ENCODE measurements at places on chromosomes 6 and 20.

DNA sequence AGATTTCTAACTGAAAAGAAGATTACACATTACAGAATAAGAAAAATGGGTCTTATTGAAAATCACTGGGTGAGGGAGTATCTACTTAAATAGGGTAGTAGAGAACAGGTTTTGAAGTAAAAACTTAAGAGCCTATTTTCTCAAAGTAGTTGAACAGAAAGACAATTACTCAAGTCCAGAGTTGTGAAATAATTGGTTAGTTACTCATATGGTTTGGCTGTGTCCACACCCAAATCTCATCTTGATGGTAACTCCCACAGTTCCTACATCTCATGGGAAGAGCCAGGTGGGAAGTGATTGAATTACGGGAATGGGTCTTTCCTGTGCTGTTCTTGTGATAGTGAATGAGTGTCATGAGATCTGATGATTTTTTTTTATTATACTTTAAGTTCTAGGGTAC lies 1035.3 kb upstream of the GJE1 start:
- DNase-seq: no peak

DNA sequence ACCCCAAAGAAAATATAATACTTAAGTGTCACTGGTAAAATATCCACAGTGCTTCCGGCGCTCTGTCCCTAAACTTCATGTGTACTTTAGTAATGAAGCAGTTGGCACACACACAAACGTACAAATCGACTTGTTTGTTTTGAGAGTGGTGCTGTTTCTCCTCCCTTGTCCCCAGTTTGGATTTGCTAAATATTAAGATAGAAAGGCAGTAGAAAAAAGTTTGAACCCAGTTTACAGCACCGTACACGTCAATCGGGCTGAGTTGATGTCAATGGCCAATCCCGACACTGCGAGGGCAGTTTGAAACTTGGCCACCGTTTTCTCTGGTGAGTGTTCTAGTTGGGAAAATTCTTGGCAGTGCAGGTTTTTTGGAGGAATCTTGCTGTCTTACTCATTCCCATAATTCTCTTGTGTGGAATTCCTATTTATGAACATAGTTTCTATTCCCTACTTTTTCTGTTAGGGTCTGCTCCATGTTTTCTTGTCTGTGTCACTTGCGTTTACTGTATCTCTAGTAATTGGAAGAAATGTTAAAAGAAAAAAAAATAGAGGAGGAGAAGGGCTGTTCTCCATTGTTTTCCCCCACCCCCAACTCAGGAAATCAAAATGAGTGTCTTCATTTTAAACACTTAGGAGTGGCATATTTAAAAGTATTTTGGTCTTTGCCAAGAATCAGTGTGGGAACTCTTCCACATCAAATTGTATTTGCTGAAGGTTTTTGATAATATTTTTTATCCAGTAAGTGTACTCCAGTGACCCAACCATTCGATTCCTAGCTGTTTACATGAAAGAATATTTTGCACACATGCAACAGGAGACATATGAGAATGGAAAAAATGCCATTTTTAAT lies 72.3 kb downstream of the OR2B2 start:
- no peak for DNase-seq

DNA sequence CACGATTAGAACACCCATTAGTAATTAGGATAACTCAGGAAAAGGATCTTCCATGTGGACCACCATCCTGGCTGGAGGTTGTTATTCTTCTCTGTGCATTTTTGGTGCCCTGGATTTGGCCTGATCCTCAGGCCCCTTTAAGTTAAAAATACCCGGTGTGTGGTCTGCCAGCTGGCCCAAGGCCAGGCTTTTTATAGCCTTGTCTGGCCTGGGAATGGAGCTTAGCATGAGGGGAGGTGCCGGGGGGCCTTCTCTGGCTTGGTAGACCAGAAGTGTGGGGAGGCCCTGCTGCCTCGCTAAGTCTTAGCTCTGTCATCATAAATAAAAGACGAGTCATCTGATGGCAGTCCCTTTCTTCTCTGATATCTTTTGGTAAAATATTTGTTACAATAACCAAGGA lies 71.4 kb downstream of the ARID1B start:
- peak; percentile 90 for DNase-seq

DNA sequence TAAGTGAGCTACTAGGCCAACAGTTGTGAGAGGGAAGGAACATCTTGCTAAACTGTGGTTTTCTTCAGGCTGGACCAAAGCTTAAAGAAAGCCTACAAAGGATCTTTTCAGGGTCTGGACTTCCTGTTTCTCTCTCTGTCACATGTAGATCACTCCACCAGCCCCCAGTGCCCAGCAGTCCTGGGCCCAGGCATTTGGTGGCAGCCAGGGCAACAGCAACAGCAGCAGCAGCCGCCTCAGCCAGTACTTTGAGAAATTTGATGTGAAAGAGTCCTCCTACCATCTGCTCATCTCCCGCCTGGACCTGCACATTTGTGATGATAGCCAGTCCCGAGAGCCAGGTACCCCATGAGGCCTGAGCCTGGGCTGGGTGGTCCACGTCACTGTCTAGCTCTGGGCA lies 44.1 kb downstream of the BLTP3A start:
- DNase-seq: no peak

DNA sequence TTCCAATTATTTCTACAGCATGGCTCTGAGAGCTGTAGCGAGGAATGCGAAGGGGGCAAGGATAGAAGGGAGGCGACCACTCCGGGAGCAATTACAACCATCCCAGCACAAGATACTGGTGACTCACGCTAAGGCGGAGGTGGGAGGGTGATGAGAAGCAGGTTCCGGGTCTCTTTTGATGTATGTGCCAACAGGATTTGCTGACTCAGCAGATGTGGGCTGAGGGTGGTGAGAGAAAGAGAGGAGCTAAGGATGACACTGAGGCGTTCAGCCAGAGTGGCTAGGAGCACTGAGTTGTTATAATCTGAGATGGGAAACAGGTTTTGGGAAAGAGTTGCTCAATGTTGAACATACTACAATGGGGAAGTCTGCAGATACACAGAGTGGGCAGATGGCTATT lies 9.3 kb upstream of the TXNDC5 start:
- no peak for DNase-seq

GRCh38 chr6:167789358-167789757 lies 37.4 kb upstream of the AFDN start:
- peak; percentile 27 for DNase-seq

- DNase-seq: no peak
Observed at GRCh38 chr6:2126351-2126750, 119.1 kb downstream of the GMDS start.

- no peak for DNase-seq
Observed at GRCh38 chr6:143843677-143843999, 500 bp downstream of the LTV1 start.

DNA sequence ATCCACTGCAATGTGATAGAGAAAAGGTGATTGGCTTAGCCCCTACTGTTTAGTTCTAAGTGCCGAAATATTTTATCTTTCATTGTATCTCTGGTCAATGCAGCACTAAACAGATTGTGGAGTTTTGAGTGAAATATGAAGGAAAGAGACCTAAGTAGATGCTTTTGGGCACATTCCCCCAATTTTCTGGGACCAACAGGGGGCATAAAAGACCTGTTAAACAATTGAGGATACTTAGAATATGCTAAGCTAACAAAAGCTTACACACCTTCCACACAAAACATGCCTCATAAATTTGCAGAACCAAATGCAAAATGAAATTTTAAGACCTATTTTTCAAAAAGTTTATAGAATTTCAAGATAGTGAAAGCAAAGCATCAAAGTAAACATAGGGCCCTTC lies 746.9 kb downstream of the TBC1D32 start:
- no peak for DNase-seq

DNA sequence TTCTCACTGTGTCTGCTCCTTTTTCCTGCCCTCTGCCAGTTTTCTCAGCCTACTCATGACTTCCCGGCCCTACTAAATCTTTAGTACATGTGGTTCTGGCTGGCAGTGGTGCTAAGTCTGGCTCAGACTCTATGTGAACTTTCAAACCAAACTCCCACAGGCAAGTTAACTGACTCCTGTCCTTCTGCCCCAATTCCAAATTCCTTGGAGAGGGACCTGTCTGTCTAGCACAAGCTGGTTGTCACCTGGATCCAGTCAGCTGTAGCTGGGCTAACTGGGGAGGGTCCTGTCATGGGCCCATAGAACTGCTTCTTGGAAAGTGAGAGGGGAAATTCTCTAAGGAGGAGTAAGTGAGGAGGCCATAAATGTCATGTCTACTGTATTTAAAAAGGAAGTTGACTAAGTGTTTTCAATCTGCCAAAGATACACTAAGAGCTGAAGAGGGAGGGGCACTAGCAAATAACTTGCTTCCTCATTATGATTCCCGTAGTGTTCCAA lies 240.1 kb downstream of the KCNQ5 start:
- no peak for DNase-seq

- no peak for DNase-seq
Observed at GRCh38 chr20:24873025-24873620, 75.9 kb upstream of the CST7 start.

DNA sequence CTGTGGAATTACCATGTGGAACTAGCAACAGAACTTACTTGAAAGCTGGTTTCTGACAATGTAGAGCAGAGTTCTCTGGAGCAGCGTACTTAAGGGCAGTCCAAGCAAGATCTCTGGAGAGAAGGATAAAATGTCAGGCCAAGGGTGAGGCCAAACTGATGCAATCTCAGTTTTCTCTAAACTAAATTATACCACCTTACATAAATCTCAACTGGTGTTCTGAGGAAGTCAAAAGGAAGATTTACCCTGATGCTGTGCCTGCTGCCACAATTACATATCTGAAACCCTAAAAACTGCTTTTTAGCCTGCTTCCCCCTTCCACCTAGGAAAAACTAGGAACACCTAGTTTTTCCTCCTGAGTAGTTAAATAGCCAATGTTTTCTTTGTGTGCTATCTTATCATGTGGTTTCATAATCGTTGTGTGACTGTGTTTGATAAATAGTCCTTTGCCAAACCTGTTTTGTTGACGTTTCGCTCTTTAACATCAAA lies 28.1 kb downstream of the NCOA7 start:
- DNase-seq: no peak

DNA sequence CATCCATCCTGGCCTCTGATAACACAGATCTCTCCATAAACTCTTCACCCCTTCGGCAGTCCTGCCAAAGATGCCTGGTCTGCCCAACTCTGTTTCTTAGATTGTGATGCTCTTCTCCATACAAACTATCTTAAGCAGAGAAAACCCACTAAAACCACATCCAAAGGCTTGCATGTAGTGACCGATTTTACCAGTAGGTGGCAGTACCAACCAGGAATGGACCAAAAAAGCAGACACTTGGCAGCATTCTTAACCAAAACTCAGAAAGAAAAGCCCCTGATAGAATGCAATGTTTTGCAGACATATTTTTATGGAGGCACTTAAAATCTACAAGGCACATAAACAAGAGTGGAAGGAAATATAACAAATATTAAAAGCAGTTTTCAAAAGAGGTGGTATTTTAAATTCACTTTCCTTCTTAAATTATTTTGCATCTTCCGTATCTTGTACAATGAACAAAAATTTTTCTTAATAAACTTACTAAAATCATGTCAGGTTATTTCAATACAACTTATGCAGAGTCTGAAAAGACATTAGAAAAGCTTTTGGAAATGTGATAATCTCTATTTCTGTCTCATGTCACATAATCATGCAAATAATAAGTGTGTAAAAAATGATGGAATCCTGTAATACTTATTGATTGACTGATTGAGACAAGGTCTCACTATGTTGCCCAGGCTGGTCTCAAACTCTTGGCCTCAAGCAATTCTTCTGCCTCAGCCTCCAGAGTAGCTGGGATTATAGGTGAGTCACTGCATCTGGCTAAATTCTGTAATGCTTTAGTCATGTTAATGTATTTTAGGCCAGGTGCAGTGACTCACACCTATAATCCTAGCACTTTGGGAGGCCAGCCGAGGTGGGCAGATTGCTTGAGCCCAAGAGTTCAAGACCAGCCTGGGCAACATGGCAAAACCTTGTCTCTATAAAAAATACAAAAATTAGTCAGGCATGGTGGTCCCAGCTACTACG lies 29.4 kb downstream of the LRP11 start:
- DNase-seq: no peak

DNA sequence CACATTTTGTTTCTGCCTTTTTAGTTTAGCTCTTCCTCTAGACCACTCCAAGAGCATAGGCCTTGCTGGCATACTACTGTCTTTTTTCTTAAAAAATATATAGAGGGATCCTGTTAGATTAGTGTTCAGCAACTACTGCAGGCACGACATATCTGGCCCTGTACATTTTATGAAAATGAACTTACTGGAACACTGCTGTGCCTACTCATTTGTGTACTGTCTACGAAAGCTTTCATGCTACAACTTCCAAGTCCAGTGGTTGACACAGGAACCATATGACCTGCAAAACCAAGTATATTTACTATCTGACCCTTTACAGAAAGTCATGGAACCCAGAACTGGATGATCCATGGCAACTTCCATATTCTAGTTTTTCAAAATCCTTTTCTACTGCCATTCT lies 66.6 kb upstream of the SPTLC3 start:
- DNase-seq: no peak

- DNase-seq: no peak
Observed at GRCh38 chr6:21000331-21000801, 466.1 kb downstream of the CDKAL1 start.

GRCh38 chr6:17339308-17339670 lies 54.1 kb upstream of the CAP2 start:
- no peak for DNase-seq

DNA sequence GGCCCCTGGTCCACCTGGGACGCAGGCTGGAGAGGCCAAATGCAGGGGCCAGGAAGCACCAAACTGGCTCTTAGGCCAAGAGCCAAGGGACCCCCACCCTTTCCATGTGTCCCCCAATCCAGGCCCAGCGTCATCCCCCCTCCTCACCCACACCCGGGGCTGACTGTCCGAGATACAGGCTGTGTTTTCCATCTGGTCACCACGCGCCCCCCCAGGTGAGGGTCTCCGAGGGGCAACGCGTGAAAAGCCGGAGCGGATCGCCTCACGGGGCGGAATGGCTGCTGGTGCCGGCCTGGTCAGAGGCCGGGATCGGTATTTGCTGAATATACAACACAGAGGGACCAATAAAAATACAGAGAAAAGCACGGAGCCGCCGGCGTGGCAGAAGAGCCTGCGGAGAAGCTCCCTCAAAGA lies 5.2 kb upstream of the ABHD16B start:
- DNase-seq: no peak

- DNase-seq: no peak
Observed at GRCh38 chr6:54087721-54088120, 23.5 kb upstream of the MLIP start.

DNA sequence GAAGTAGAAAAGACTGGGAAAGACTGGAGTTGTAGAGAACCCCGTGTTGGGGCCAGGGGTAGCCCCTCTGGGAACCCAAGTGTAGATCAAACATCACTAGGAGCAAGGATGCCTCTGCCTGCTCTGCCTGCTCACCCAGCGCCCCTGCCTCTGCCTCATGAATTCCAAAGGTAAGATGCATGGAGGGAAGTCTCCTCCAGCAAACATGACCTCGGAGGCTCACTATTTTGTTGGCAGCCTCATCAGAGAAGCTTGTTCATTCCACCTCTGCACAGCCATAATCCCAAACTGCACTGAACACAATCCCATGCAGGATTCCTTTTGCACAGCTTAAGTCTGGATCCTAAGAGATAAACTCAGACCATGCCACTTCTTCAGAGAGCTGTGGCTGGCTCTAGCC lies 4.9 kb downstream of the FRS3 start:
- DNase-seq: peak; percentile 27

All from cardiac septum (tissue), 1 donor.